ENCODE measurements at places on chromosomes 6 and 20. TPM values are rescaled to one million over a fixed set of nuclear protein-coding genes. Genes with fewer than 3 reads are reported as not detected.

NT5DC1 gene
- 2.2 TPM for total RNA-seq

MYLIP gene
- total RNA-seq: 66.6 TPM

RNF114 gene
- 38.7 TPM for total RNA-seq

SEMG1 gene
- not detected for total RNA-seq

LGSN gene
- total RNA-seq: 0.47 TPM

MPIG6B gene
- not detected for total RNA-seq

NFKBIE gene
- 7.8 TPM for total RNA-seq

RBCK1 gene
- total RNA-seq: 15.1 TPM

LTB gene
- 0.31 TPM for total RNA-seq

SUMO4 gene
- total RNA-seq: 7.3 TPM

CENPW gene
- 7.5 TPM for total RNA-seq

CST4 gene
- total RNA-seq: not detected

SAYSD1 gene
- 31.2 TPM for total RNA-seq

All from occipital lobe (tissue), 3 donors.